ENCODE measurements at places on chromosomes 16 and 17.

DNA sequence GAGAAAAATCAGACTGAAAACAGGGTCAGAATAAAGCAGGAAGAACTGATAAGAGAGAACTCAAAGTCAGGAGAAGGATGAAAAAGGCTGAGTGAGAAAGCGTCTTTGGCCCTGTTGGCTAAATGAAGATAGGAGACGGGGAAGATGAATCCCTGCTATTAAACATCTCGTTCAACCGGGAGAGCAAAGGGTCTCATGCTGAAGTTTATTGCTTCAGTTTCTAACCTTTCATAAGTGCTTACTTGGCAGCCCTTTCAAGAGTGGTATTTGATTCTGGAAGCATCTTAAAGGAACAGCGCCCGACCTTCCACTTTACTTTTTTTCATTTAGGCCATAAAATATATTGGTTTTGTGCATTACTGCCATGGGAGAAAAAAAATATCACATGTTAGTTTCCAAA, 288.3 kb upstream of the RBFOX1 start:
- no peak for DNase-seq

GRCh38 chr16:11253995-11254912, 1.8 kb downstream of the SOCS1 start:
- no peak for DNase-seq

DNA sequence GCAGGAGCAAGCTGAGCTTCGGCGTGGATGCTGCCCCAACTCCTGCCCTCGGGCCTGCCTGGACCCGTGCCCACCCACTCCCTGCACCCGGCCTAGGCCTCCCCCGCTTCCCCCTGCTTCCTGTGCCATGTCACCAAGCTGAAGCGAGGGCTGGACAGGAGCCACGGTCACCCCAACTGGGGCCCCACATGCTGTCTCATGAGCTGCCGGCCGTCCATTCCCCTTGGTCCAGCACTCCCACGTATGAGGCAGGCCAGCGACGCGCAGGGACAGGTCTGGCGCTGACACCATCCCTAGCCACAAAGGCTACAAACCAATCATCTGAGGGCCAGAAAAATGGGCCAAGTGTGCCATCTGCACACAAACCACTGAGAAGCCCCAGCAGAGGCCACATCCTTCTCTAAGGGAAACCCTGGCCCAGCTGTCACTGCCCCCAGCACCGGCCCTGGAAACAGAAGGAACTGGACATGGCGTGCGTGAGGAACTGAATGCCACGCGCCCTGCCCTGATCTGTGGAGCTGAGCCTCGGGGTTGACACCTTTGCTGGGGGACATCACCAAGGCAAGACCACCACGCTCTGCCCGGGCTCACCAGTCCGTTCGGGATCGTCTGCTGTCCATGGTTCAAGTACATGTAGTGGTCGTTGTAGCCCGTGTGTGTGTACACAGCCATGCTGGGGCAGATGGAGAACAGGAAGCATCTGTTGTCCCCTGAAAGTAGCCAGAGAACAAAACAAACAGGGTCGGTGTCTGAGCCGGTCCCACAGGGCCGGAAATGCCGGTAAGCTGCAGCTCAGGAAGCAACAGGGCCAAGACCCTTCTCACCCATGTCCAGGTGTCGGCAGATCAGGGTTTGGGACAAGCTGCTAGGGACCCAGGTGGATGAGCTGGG, 22.2 kb downstream of the MEAK7 start:
- DNase-seq = no peak

DNA sequence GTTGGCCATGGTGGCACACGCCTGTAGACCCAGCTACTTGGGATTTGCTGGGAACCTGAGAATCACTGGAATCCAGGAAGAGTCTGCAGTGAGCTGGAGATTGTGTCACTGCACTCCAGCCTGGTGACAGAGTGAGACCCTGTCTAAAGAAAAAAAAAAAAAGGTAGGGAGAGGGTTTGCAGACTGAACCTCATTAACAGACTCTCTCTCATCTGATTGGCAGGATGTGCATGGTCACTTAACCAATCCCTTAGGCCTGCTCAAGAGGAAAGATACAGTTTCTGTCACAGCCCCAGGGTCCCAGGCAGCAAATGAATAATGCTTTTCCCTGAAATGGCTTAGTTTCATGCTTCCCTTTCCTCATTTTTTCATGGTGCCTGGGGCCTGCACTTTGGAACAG, 160.5 kb upstream of the KCNJ16 start:
- no peak for DNase-seq

GRCh38 chr17:8192070-8192815, 2.3 kb upstream of the BORCS6 start:
- peak; percentile 77 for DNase-seq

GRCh38 chr16:12703935-12704334, 99.8 kb downstream of the CPPED1 start:
- peak; percentile 25 for DNase-seq

DNA sequence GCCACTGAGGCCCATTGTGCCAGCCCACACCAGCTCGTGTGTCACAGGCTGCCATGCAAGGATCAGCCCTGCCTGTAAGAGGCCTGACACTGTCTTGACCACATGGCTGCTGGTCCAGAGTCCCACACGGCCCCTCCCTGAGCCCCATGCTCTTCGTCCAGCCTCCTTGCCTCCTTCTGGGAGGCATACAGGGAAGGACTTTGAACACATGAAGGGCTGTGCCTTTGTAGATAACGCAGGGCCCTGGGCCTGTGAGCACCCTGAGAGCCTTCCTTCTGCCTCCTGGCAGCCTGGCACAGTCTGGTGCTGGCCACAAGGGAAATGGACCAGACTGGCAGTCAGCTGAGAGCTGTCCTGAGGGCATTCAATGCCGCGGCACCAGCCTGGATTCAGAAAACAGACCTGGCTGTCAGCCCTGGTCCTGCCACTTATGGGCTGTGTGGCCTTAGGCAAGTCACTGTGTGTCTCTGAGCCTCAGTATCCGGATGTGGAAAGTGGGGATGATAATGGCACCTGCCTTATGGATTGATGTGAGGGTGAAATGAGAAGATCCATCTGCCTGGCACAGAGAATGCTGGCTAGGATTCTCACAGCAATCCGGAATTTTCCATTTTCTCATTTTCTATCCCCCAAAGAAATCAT, 19.2 kb upstream of the SPNS2 start:
- no peak for DNase-seq

- DNase-seq = no peak
Measured at GRCh38 chr17:62921817-62922216, 44.2 kb upstream of the TANC2 start.

- no peak for DNase-seq
Measured at GRCh38 chr16:64090327-64090726, 1031.5 kb downstream of the CDH11 start.

DNA sequence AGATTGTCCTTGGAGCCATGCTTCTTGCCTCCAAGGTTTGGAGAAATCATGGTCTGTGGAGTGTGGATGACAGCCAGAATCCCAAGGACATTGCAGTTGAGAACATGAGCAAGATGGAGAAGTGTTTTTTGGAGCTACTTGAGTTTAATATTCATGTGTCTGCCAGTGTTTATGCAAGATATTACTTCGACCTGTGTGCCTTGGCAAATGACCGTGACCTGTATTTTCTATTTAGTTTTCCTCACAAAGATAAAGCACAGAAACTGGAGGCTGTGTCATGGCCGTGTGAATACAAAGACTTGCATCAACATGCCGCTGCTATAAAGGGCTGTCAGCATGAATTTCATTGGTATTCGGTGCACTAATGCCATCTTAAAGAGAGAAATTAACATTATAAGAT, 9.0 kb downstream of the GGA2 start:
- DNase-seq = no peak
